ENCODE measurements at places on chromosomes 5 and 9. TPM values are rescaled to one million over a fixed set of nuclear protein-coding genes. Genes with fewer than 3 reads are reported as not detected.
A peak's percentile ranks its signal among the peaks of the same experiment; 100 is the strongest.

GRCh38 chr9:86577420-86578333 is 223.5 kb upstream of the TUT7 start:
- peaks cover 33% of the 10 kb centered on the region for H3K27me3 ChIP-seq
- H3K36me3 ChIP-seq: no peaks in the 10 kb centered on the region
- H3K4me3 ChIP-seq: no peak overlapping the region
- no peak overlapping the region for H3K27ac ChIP-seq

DNA sequence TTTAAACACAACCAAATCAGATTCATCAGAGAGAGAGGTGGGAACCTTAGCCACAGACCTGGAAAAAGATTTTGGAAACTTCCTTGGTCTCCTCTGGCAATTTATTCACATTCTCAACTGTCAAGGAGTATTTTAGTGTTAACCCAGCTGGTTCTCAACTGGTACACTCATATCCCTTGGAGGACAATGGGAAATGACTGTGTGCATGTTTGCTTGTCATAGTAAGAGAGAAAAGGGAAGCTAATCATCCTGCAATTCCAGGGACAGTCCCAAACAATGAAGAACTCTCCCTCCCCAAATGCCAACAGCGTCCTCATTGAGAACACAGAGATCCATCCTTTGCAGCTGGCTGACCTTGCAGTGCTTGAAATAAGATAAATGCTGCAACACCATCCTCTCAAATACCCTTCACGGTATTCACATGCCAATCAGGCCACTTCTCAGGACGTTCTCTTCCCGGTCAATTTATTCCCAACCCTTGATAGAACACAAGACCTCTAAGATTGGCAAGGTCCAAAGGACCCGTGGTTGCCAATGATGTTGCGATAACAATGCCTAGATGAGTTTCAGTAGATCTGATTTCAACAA is 75.5 kb downstream of the EPB41L4B start:
- H3K4me3 ChIP-seq: no peak overlapping the region
- DNase-seq: no peak
- no peaks in the 10 kb centered on the region for H3K36me3 ChIP-seq
- H3K27me3 ChIP-seq: peaks cover 63% of the 10 kb centered on the region
- peaks cover 4% of the 10 kb centered on the region for H3K4me1 ChIP-seq

DNA sequence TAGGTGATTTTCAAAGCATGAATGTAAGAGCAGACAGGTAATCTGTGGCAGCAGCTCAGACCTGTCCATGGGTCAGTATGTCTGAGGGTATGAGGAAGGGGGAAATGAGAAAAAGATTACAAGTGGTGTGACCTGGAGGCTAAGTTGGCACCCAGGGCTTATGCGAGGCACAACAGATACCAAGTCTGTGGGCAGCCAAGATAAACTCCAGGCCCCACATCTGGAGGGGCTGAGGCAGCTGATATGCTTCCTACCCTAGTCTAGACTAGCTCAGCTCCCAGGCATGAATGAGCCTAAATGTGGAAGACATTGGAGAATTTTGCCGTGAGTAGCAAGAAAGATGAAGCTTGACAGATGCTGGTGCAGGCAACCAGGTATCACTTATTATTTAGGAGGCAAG is 151.7 kb downstream of the PIK3R1 start:
- no peak overlapping the region for H3K27ac ChIP-seq
- H3K27me3 ChIP-seq: no peaks in the 10 kb centered on the region
- peaks cover 13% of the 10 kb centered on the region for H3K4me1 ChIP-seq
- peaks cover 2% of the 10 kb centered on the region for H3K36me3 ChIP-seq

GRCh38 chr5:178067755-178068154 is 45.6 kb upstream of the N4BP3 start:
- DNase-seq: no peak
- no peaks in the 10 kb centered on the region for H3K27me3 ChIP-seq
- H3K27ac ChIP-seq: no peak overlapping the region
- no peaks in the 10 kb centered on the region for H3K4me1 ChIP-seq
- H3K4me3 ChIP-seq: no peak overlapping the region
- peaks cover 2% of the 10 kb centered on the region for H3K36me3 ChIP-seq

DNA sequence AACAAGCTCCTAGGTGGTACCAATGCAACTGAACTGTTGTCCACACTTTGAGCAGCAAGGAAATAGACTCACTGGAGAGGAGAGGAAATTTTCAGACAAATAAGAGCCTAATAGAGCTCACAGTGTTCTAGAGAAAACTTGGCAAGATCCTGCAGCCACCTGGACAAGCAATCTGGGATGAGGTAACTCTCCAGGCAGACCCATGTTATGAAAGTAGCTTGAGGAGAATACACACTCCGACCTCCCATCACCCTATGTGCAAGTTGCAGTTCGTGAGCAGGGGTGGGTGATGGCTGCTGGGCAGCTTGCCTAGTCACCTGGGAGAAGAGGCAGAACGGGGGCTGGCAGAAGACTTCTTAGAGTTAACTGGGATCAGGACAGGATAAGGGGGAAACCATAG is 102.2 kb downstream of the KLF4 start:
- H3K27ac ChIP-seq: no peak overlapping the region
- H3K4me1 ChIP-seq: peaks cover 5% of the 10 kb centered on the region
- H3K36me3 ChIP-seq: no peaks in the 10 kb centered on the region

GRCh38 chr5:106907979-106908378 is 762.8 kb downstream of the EFNA5 start:
- DNase-seq: no peak
- H3K4me3 ChIP-seq: no peak overlapping the region
- H3K27ac ChIP-seq: no peak overlapping the region

SPINK13 gene
- not detected for total RNA-seq

CLIC3 gene
- 1.9 TPM for total RNA-seq

DNA sequence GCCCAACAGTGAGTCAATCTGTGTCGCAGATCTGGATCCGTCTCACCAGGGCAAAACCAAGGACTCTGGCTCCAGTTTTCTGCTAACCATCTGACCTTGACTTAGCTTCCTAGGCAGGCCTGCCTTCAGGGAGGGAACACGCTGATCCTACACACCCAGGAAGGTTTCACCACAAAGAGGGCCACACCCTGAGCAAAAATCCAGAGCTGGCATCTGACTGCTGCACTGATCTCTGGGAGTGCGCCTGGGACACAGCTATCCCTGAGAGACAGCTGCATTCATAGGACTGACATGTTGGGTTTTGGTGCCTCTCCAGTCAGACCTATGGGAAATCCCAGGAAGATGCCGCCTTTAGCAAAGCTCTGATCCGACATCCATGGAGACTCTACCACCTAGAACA is 47.5 kb downstream of the CDK5RAP2 start:
- peaks cover 14% of the 10 kb centered on the region for H3K4me1 ChIP-seq
- H3K36me3 ChIP-seq: peaks cover 30% of the 10 kb centered on the region
- H3K27ac ChIP-seq: peak overlapping the region; percentile 37
- H3K27me3 ChIP-seq: no peaks in the 10 kb centered on the region
- no peak for DNase-seq
- no peak overlapping the region for H3K4me3 ChIP-seq

PCDHGB6 gene
- total RNA-seq: 0.20 TPM

IRGM gene
- total RNA-seq: 2.7 TPM

RAPGEF6 gene
- 60.7 TPM for total RNA-seq

GRCh38 chr9:86600977-86601376 is 246.8 kb upstream of the TUT7 start:
- no peak overlapping the region for H3K4me3 ChIP-seq
- no peak overlapping the region for H3K27ac ChIP-seq
- H3K4me1 ChIP-seq: no peaks in the 10 kb centered on the region
- H3K27me3 ChIP-seq: peaks cover 29% of the 10 kb centered on the region
- H3K36me3 ChIP-seq: no peaks in the 10 kb centered on the region

- DNase-seq: no peak
- peak overlapping the region; percentile 93 for H3K27ac ChIP-seq
- H3K27me3 ChIP-seq: no peaks in the 10 kb centered on the region
Observed at GRCh38 chr5:112908854-112909253, 13.2 kb downstream of the REEP5 start.

ZNF474 gene
- 0.57 TPM for total RNA-seq

GRCh38 chr5:73321757-73322436 is 126.7 kb downstream of the FOXD1 start:
- H3K36me3 ChIP-seq: peaks cover 2% of the 10 kb centered on the region
- no peak for DNase-seq
- H3K4me1 ChIP-seq: no peaks in the 10 kb centered on the region
- no peak overlapping the region for H3K27ac ChIP-seq
- peaks cover 65% of the 10 kb centered on the region for H3K27me3 ChIP-seq

DNA sequence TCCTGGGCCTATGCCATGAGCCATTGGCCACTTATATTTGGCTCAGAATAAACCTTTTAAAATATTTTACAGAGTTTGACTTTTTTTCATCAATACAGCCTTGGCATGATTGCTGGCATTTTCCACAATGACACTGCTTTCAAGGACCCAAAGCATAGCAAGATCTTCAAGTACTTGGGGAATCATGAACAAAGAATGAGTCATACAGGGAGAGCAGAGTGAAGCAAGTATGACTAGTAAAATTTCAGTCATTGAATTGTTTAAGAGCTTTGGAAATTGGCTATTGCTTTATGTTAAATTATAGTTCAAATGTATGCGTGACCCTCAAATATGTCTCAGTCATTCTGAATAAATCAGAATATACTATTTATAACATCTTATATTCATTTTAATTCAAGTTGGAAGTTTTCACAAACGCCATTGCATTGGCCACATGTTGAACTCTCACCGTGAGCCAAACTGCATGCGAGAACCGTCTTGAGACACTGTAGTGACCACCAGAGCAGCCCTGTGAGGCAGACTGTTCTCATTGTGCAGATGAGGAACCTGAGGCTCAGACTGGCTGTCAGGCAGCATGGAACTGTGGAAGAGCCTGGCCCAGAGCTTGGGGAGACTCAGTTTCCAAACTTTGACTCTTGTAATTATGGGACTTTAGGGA is 52.9 kb downstream of the GDNF start:
- no peaks in the 10 kb centered on the region for H3K4me1 ChIP-seq
- H3K36me3 ChIP-seq: peaks cover 2% of the 10 kb centered on the region
- DNase-seq: no peak
- no peak overlapping the region for H3K27ac ChIP-seq

DNA sequence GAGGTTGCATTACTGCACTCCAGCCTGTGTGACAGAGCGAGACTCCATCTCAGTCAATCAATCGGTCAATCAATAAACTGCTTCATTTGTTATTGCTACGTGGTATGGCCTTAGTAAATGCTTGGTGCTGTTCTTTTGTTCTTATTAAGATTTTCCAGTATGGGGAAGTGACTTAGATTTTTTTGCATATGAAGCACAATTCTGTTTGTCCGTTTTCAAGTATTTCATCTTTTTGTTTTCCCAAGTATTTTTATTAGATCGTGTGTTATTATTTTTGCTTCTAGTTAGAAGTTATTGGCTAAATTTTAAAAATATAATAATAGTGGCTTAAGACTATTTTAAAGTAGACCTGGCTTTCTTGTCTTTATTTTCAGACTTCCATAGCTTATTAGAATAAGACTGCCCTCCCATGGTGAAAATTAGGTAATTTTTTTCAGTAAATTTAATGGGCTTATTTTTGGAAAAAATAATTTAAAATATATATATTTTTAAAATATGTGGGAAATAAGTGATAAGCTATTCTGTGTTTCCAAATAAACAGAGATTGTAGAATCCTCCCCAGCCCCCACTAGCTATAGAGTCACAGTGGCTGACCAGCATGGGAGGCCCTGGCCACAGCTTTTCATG is 14.7 kb upstream of the OMD start:
- DNase-seq: no peak
- peaks cover 3% of the 10 kb centered on the region for H3K4me1 ChIP-seq
- no peak overlapping the region for H3K27ac ChIP-seq
- no peaks in the 10 kb centered on the region for H3K27me3 ChIP-seq
- no peaks in the 10 kb centered on the region for H3K36me3 ChIP-seq

GRCh38 chr5:127961763-127962145 is 121.8 kb upstream of the SLC12A2 start:
- DNase-seq: no peak
- no peaks in the 10 kb centered on the region for H3K27me3 ChIP-seq
- peaks cover 4% of the 10 kb centered on the region for H3K36me3 ChIP-seq
- no peak overlapping the region for H3K4me3 ChIP-seq
- H3K4me1 ChIP-seq: peaks cover 12% of the 10 kb centered on the region

CCNB1 gene
- 2.3 TPM for total RNA-seq

GRCh38 chr5:99308131-99308530 is 379.3 kb upstream of the CHD1 start:
- no peak for DNase-seq
- H3K36me3 ChIP-seq: no peaks in the 10 kb centered on the region
- H3K4me3 ChIP-seq: no peak overlapping the region

DNA sequence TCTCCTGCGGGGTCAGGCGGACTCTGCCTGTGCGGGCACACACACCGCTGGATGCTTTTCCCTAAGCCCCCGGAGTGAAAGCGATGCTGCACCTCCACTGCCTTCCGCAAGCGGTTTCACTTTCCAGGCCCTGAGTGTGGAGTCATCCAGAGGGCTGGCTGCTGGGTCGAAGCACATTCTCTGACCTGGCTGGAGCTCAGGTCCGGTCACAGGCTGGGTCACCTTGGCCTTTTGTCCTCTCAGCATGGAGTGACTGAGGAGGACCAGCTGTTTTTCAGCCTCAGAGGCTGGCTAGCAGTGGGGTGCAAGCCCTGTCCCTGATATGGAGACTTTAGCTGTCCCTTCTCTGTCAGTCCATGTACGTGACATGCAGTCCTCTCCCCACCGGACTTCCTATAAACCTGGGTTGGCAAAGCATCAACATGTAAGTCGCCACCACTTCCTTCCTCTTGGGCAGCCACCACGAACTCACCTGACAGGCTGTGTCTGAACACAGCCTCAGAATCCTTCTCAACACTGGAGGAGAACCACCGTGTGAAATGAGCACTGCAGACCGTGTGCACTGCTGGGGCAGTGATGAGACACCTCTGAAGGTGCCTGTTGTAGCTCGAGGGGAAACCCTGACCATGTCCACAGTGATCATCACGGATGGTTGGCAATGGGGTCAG is 51.3 kb downstream of the GADD45G start:
- H3K27ac ChIP-seq: peak overlapping the region; percentile 67
- H3K4me3 ChIP-seq: peak overlapping the region; percentile 25
- DNase-seq: no peak

DNA sequence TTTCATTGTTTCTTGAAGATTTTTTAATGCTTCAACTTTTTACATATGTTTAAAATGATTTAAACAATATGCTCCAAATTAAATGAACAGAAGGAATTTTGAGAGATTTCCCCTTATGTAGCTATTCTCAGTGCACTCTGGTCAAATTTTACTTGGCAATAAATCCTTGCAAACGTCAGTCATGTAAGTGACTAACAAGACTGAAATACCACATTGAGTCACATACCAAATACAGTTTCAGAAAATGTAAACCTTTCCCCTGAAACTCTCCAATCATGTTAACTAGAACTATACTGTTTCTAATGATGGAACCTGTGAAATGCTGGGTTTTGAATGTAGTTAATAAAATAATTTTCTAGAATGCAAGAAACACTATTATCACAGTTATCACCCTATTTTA is 29.6 kb downstream of the SAR1B start:
- H3K4me1 ChIP-seq: peaks cover 3% of the 10 kb centered on the region
- no peak overlapping the region for H3K27ac ChIP-seq
- H3K27me3 ChIP-seq: no peaks in the 10 kb centered on the region
- DNase-seq: no peak
- no peaks in the 10 kb centered on the region for H3K36me3 ChIP-seq

DNA sequence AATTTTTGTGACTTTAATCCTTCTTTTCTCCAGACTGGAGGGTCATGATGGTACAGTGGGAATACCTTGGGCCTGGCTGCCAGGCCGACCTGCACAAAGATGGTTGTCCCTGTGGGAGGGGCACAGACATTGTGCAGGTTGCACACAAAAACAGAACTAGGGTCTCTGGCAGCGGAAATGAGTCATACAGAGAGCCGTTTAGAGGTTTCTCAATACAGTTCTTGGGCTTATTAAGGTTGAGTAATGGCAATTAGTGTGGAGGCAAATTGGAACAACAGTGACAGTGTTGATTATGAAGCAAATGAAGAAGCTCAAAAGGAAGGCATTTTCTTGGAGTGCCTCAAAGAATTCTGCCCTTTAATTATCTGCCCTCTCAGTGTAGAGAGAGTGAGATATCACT is 173.6 kb downstream of the TENT4A start:
- no peaks in the 10 kb centered on the region for H3K36me3 ChIP-seq
- no peak for DNase-seq
- H3K4me3 ChIP-seq: no peak overlapping the region
- H3K4me1 ChIP-seq: no peaks in the 10 kb centered on the region
- H3K27me3 ChIP-seq: no peaks in the 10 kb centered on the region

Data from T-helper 17 cell (primary cell).